Fibroblast of skin of abdomen (primary cell): ENCODE measurements at places on chromosomes 6 and 20.
A peak's percentile ranks its signal among the peaks of the same experiment; 100 is the strongest.

DNA sequence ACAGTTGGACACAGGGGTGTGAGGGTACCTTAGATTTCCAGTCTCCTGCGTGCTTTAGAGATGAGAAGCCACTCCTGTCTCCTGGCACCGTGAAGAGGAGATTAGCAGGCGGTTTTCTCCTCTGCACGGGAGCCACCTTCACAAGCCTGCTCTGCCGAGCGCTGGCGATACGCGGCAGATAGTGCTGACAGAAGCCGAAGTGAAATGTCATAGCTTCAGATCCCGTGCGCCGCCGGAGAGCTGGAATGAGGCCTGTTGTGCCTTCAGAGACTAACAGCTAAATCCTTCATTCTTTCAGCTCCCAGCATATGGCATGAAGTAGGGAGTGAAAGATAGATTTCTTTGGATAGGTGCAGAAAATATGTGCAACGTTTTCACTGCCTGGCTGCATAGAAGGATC, 371.0 kb downstream of the TAF4 start:
- DNase-seq, result no peak

GRCh38 chr6:28900577-28901256, 23.1 kb downstream of the TRIM27 start:
- no peak for DNase-seq

- DNase-seq, result no peak
These were observed 73.2 kb downstream of the TRERF1 start for GRCh38 chr6:42378536-42378935.

GRCh38 chr6:7058250-7058923, 49.4 kb upstream of the RREB1 start:
- peak; percentile 95 for DNase-seq

GRCh38 chr20:6044115-6044514, 9.7 kb downstream of the LRRN4 start:
- no peak for DNase-seq
